ENCODE measurements at places on chromosomes 1 and 21. TPM values are rescaled to one million over a fixed set of nuclear protein-coding genes. Genes with fewer than 3 reads are reported as not detected.

GUCA2A gene
- total RNA-seq = not detected

- peaks cover 46% of the 10 kb centered on the region for H3K4me1 ChIP-seq
- no peaks in the 10 kb centered on the region for H3K36me3 ChIP-seq
- H3K27me3 ChIP-seq = peaks cover 59% of the 10 kb centered on the region
- peak; percentile 63 for DNase-seq
- H3K4me3 ChIP-seq = peak overlapping the region; percentile 72
Observed at GRCh38 chr1:155130272-155131006, 2.8 kb downstream of the EFNA1 start.

DNA sequence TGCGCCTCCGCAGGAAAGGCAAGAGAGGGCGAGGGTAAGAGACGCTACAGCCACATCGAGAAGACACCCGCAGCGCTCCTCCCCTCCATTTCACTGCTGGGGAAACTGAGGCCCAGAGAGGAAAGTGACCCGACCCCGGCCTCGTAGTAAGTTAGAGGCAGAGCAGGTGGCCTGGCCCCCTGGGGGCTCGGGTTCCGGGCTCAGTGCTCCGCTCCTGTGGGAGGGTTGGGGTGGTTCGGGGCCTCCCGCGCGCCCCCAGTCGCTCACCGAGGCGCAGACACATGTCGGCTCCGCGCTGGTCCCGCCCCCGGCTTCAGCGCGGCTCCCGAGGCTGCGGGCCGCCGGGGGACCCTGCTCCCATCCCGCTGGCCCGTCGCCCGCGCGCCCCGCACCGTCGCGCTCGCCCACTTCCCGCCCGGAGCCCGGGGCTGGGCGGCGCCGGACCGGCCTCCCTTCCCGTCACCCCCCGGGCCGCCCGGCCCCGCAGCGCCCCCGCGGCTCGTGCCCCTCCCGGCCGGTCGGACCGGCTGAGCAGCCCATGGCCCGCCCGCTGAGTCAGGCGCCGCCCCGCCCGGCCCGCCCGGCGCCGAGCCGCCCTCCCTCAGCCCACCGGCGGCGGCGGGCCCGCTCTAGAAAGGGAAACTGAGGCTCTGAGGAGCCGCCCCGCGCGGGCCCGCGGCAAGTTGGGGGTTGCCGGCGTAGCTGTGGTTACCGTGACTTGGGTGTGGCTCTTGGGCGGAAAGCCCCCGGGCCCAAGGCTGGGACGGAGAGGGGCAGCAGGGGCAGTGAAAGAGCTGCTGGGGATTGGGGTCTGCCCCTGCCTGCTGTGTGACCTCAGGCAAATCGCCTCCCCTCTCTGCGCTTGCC is at the start of gene TMEM54:
Gene TMEM54 (minus strand): TSS at position 434 of the 867 bp plus-strand sequence. CDS start 151 bp downstream, at position 283.
- no peak within 1 kb of the TSS for H3K27ac ChIP-seq
- peaks cover 7% of the 10 kb centered on the region for H3K4me1 ChIP-seq
- H3K4me3 ChIP-seq = peak within 1 kb of the TSS; percentile 65
- no peaks in the 10 kb centered on the region for H3K36me3 ChIP-seq
- peak; percentile 62 for DNase-seq

DNA sequence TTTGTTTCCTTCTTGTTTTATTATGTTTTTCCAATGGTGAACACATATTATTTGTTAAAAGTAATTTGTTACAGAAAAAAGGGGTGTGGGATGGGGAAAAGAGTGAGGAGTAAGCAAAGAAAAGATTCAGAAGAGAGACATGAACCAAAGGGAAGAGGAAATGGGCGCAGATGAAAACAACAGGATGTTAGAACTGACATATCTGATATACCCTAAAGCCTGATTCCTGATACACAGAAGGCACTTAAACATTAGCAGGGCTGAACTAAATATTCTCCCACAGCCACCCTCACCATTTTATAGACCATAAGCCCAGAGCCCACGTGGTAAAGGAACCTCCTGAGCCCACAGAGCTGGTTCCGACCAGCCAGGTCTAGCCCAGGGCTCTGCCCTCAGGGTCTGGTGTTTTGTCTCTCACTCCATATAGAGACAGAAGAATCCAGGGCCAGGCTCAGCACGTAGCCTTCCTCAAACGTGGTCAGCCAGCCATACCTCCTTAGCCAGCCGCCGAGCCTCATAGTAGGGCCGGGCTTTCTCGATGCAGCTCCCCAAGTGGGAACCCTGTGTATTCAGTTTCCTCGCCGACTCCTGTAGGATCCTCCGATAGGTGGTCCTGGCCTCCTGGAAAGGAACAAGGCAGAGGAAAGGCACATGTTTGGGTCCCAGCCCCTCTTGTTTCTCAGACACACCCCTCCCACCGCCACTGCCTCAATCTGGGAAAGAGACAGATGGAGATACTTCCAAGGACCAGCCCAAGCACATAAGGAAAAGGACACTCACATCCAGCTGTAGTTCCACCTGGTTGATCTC is 9.5 kb downstream of the SH3BP5L start:
- no peaks in the 10 kb centered on the region for H3K27me3 ChIP-seq
- no peak for DNase-seq
- H3K4me1 ChIP-seq = 0 out of 2 replicates have a peak, but pooled peaks cover 5% of the 10 kb centered on the region
- H3K27ac ChIP-seq = no peak overlapping the region

DNA sequence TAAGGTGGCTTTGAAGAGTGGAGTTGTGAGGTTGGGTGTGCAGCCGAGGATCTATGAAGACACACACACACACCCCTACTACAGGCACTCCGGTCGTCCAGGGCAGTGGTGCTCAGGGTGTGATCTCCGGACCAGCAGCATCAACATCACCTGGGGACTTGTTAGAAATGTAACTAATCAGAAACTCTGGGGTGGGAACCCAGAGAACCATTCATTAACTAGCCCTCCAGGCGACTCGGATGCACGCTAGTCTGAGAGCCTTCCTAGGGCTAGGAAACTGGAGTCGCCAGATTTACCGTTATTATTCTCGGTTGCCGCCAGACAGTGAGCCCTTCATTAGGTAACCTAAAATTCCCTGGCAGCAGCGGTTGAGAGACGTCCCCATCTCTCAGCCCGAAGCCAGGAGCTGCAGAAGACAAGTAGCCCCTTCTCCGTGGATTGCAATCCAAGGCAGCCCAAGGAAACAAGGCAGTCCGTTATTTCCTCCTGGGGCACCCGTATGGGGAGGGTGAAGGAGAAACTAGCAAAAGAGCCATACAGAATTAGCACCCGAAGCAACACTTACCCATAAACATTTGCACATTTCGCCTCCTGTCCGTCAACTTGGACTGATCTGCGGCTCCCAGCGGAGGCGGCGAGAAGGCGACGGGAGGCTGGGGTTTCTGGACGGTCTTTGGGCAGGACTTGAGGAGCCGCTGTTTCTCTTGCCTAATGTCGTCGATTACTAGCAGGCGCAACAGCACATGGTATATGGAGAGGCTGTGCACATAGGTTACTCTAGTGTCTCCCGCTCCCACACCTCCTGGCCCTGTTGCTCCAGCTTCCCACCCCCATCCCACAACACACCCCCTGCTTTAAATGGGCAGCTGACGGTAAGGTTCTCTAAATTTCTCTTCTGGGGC is 2.9 kb upstream of the CCN1 start:
- peaks cover 39% of the 10 kb centered on the region for H3K27me3 ChIP-seq
- H3K27ac ChIP-seq = no peak overlapping the region
- peak overlapping the region; percentile 81 for H3K4me3 ChIP-seq
- H3K4me1 ChIP-seq = peaks cover 21% of the 10 kb centered on the region

TMCC2 gene
- total RNA-seq = 9.9 TPM

- no peak for DNase-seq
- peaks cover 9% of the 10 kb centered on the region for H3K36me3 ChIP-seq
- no peak overlapping the region for H3K27ac ChIP-seq
- H3K4me1 ChIP-seq = no peaks in the 10 kb centered on the region
- H3K4me3 ChIP-seq = no peak overlapping the region
- H3K27me3 ChIP-seq = no peaks in the 10 kb centered on the region
Observed at GRCh38 chr1:163785868-163786405, 464.2 kb downstream of the NUF2 start.

- no peaks in the 10 kb centered on the region for H3K36me3 ChIP-seq
- no peak overlapping the region for H3K27ac ChIP-seq
- no peak overlapping the region for H3K4me3 ChIP-seq
- H3K4me1 ChIP-seq = no peaks in the 10 kb centered on the region
- H3K27me3 ChIP-seq = no peaks in the 10 kb centered on the region
Observed at GRCh38 chr1:157725221-157725577, 24.6 kb upstream of the FCRL3 start.

MATN1 gene
- total RNA-seq = 0.31 TPM
